ENCODE measurements at places on chromosomes 13 and 19.

DNA sequence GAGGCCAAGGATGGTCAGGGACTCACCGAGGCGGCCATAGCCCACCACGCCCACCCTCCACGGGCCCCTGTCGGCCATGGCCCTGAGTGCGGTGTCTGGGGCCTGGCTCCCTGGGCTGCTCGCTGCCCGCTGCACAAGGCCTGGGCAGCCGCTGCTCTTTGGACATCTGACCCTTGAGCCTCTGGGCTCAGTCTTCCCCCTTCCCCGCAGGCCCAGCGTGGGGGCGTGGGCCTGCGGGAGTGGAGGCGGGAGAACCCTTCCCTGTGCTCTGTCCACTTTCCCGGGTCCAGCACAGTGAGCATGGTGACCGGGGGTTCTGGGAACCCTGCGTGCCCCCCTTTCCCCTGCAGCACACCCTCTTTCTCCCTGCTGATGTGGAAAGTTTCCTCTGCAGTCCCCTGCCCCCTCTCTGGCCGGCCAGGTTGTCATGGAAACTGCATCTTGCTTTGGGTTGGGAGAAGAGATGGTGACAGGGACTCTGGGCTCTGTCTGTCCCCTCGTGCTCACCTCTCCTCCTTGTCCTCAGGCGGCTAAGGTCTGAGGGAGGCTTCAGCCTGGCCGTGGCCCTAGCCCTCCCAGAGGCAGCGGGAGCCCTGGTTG is at the start of gene ASPDH:
Gene ASPDH, minus strand, starts transcription at position 168 of the 600 bp plus-strand sequence. Its CDS starts 90 bp downstream, at position 78.
- no peak for DNase-seq

- no peak for DNase-seq
Measured at GRCh38 chr19:6754653-6755463, 12.4 kb downstream of the SH2D3A start.

- DNase-seq, result no peak
Measured at GRCh38 chr19:29615891-29616425, 9.9 kb downstream of the POP4 start.

GRCh38 chr19:52237771-52238400 is 31.5 kb upstream of the ZNF766 start:
- DNase-seq, result peak; percentile 68

- no peak for DNase-seq
Measured at GRCh38 chr13:112702341-112702985, 12.6 kb downstream of the ATP11A start.

GRCh38 chr19:18418483-18419194 is 559 bp upstream of the SSBP4 start:
- DNase-seq, result no peak

GRCh38 chr13:76799696-76800095 is 86.5 kb downstream of the KCTD12 start:
- DNase-seq, result no peak

- peak; percentile 92 for DNase-seq
Measured at GRCh38 chr19:49676136-49676783, 811 bp upstream of the PRMT1 start.

DNA sequence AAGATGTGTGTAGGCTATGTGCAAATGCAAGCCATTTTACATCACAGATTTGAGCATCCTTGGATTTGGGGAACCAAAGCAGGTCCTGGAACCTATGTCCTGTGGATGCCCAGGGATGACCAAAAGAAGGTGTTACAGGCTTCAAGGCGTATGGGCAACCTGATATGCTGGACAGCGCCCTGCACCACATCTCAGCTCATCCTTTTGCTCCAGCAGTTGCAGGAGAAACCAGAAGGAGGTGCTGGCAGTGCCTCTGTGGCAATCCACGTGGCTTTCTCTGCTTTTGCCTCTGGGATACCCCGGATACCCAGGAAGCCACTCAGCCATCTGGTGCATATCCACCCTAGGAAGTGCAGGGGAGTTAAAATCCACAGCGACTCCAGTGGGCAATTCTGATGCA is 110.3 kb upstream of the VSTM2B start:
- DNase-seq, result no peak

DNA sequence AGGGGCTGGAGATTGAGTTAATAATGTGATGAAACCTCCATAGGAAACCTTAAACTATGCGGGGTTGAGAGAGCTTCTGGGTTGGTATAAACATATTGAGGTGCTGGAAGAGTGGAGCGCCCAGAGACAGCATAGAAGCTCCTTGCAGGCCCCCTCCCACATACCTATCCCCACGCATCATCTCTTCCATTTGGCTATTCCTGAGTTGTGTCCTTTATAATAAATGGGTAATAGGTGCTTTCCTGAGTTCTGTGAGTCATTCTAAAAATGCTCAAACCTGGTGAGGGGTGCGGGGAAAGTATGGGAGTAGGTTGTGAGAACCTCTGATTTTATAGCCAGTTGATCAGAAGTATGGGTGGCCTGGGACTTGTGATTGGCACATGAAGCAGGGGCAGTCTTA is 14.6 kb downstream of the CCDC122 start:
- DNase-seq, result no peak

GRCh38 chr19:38695317-38695683 is 47.9 kb downstream of the ACTN4 start:
- peak; percentile 76 for DNase-seq

DNA sequence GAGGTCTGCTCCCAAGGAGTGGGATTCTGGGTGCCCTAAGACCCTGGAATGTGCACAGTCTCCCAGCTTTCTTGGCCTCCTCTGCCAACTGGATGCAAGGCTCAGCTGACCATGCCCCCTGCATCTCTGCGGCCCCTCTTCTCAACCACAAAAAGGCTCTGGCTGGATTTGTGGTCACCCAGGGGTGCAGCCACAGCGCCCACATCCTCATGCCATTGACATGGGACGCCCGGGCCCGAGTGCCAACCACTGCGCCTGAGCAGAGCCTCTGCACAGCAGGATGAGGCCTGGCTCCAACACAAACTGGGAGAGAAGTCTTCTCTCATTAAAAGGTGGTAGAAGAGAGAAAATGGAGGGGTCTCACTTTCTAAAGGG is 103.5 kb downstream of the FOXO1 start:
- no peak for DNase-seq

GRCh38 chr19:58385891-58386575 is 1.0 kb upstream of the RPS5 start:
- DNase-seq, result no peak

DNA sequence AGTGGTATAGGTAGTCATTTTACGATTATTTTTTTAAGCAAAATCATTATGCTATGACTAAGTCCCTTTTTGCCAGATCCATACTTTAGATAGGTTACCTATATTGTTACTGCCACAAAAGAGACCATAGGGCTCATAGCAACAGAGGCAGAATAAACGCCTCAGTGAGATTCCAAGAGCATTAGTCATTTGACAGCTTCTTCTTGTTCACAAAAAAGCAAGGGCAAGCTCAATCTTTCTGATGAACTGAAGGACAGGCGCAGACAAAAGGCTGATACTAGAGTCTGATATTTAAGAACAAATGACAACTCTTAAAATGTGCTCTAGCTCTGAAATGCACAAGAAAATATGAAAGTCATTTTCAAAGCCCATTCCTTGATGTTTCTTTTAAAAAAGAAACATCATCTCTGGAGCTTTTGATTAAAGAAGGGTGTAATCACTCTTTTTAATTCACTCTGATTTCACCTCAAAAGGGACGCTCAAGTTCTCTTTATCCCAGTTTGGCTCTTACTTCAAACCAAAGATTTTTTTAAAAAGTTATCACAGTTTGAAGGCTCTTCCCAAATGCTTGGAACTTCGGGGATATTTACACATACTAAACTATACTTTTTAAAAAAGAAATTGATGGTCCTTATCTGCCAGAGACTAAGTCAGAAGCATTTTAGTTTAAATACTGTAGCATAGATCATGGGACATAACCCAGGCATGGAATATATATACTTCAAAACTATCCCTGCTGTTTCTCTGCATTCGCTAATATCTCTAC is 187.2 kb downstream of the EFNB2 start:
- no peak for DNase-seq

DNA sequence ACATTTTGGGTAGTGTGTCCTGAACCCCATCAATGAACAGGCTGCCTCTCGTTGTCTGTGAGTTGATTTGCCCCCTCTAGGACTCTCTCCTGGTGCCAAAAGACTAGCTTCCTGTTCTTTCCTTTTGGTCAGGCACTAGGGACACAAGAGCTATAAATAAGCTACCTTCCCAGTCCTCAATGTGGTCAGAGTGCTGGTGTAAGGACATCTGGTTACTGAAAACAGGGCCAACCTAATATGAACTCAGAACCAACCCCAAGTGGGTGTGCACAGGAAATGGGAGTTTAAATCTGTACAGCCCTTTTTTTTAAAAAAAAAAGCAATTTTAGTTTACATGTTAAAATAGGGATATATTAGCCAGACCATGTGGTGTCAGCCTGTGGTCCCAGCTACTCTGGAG is 129.2 kb downstream of the ZIC5 start:
- no peak for DNase-seq

GRCh38 chr13:98954313-98954712 is 23.6 kb downstream of the DOCK9 start:
- DNase-seq, result no peak

DNA sequence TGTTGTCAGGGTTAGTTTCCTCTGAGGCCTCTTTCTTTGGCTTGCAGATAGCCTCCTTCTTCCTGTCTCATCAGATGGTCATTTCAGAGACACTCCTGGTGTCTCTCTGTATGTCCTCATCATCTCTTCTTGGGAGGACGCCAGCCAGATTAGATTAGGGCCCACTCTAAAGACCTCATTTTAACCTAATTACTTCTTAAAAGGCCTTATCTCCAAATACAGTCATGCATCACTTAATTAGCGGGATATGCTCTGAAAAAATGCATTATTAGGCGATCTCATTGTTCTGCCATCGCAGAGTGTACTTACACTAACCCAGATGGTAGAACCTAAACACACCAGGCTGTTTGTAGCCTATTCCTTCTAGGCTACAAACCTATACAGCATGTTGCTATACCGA is 89.0 kb downstream of the CDK8 start:
- no peak for DNase-seq

- DNase-seq, result peak; percentile 73
Measured at GRCh38 chr13:19959141-19959830, 759 bp downstream of the ZMYM2 start.

DNA sequence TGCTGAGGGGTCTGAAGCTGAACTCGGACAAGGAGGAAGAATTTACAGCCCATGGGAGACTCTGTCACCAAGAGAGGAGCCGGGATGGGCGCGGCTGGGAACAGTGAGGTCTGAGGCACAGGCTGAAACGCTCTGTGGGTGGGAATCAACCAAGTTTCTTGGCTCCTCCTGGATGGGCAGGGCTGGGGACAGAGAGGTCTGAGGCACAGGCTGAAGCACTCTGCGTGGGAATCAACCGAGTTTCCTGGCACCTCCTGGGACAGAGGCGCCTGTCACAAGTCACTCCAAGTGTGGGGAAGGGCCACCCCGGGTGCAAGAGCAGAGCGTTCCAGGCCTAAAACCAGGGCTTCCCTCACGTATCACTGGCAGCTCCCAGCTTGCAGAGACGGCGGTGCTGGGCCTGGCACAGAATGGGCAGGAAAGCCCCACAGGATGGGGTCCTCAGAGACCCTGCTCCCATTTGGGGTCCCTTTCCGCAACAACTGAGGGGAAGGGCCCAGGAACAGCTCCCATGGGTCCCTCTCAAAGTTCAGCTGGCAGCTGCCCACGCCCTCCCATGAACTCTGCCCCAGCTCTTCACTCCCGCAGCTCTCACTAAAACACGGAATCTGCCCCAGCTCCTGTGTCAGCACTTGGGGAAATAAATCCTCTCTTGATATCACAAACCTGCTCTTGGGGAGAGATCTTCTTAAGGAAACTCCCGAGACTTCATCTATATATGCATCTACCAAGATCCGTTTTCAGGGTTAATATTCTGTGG is 18.5 kb downstream of the AP3D1 start:
- DNase-seq, result no peak

- DNase-seq, result no peak
Measured at GRCh38 chr19:35902870-35903475, 644 bp downstream of the HCST start.

DNA sequence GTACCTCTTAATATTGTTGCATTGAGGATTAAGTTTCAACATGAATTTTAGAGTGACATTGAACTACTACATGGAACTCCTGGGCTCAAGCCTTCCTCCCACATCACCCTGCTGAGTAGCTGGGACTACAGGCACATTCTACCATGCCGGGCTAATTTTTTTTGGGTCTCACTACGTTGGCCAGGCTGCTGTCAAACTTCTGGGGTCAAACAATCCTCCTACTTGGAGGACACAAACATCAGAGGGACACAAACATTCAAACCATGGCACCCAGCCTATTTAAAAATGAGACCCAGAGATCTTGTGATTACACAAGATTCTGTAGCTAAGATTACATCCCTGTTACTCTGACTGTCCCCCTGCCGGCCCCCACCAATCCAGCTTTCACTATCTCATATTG is 180.9 kb downstream of the KCNRG start:
- no peak for DNase-seq

- DNase-seq, result no peak
Measured at GRCh38 chr13:27969082-27969865, at the start of gene CDX2. Gene CDX2, minus strand, starts transcription at chr13:27969315. Its CDS starts 309 bp downstream, at chr13:27969006.

DNA sequence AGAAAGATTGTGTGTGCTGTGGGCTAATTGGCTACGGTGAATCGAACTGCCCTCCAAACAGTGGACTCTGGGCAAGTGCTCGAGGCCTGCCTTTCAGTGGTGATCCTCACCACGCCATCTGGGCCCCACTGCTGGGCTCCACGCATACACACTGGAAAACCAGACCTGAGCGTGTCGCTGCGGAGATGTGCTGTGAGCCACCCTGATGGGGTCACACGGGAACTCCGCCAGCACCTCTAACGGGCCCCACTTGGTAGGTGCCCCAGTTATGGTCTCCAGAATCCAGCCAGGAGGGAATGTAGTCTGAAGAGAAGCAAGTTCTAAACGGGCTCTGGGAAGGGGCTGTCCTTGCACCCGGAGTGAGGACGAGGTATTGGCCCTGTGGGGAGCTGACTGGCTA is 39.3 kb downstream of the C13orf46 start:
- no peak for DNase-seq

GRCh38 chr13:25608181-25608580 is 236.4 kb downstream of the ATP8A2 start:
- no peak for DNase-seq

- DNase-seq, result no peak
Measured at GRCh38 chr13:32430018-32430747, 2.3 kb upstream of the N4BP2L1 start.
